ENCODE measurements at places on chromosomes 7 and 10. TPM values are rescaled to one million over a fixed set of nuclear protein-coding genes. Genes with fewer than 3 reads are reported as not detected.

Gene CYP2C19
- polyA plus RNA-seq, result 0.94 TPM

Gene A1CF
- 0.55 TPM for polyA plus RNA-seq

Gene DLX5
- not detected for polyA plus RNA-seq

Gene AKR1D1
- polyA plus RNA-seq, result not detected

Gene PIK3CG
- not detected for polyA plus RNA-seq

Gene NYAP1
- polyA plus RNA-seq, result not detected

Gene TMEM229A
- 3.3 TPM for polyA plus RNA-seq

Gene ELN
- not detected for polyA plus RNA-seq

Gene HMX2
- not detected for polyA plus RNA-seq

Gene NUTM2E
- polyA plus RNA-seq, result not detected

Gene GNAT3
- polyA plus RNA-seq, result not detected

Gene LLCFC1
- not detected for polyA plus RNA-seq

Gene MMD2
- polyA plus RNA-seq, result 0.27 TPM

Gene PAPOLB
- not detected for polyA plus RNA-seq

Gene AMZ1
- 0.36 TPM for polyA plus RNA-seq

Gene ANKRD7
- polyA plus RNA-seq, result 5.8 TPM

Gene SNX10
- polyA plus RNA-seq, result 276 TPM

Gene TMEM130
- polyA plus RNA-seq, result 37.0 TPM

Gene FRMPD2
- 12.8 TPM for polyA plus RNA-seq

Gene TDRD1
- polyA plus RNA-seq, result 3.0 TPM

Gene PNLIPRP2
- polyA plus RNA-seq, result not detected

Gene AKR1C8
- polyA plus RNA-seq, result not detected

Gene NPY4R
- polyA plus RNA-seq, result not detected

Gene FAM171A1
- 20.5 TPM for polyA plus RNA-seq

Gene HPS1
- 12.7 TPM for polyA plus RNA-seq

Gene ABCC2
- polyA plus RNA-seq, result 0.31 TPM

Gene TEX47
- not detected for polyA plus RNA-seq

Gene RUFY2
- polyA plus RNA-seq, result 30.8 TPM

Gene KIAA1217
- 73.0 TPM for polyA plus RNA-seq

Gene PDE1C
- polyA plus RNA-seq, result 31.3 TPM

Gene CABCOCO1
- polyA plus RNA-seq, result not detected

Gene GPR141
- not detected for polyA plus RNA-seq

Gene AKR1E2
- 0.91 TPM for polyA plus RNA-seq

Gene PLPP4
- 1.2 TPM for polyA plus RNA-seq
